NCI-H446 (cell line): ENCODE measurements at places on chromosomes 7 and 10.

- no peak for DNase-seq
Observed at GRCh38 chr7:55129541-55130394, 111.0 kb downstream of the EGFR start.

DNA sequence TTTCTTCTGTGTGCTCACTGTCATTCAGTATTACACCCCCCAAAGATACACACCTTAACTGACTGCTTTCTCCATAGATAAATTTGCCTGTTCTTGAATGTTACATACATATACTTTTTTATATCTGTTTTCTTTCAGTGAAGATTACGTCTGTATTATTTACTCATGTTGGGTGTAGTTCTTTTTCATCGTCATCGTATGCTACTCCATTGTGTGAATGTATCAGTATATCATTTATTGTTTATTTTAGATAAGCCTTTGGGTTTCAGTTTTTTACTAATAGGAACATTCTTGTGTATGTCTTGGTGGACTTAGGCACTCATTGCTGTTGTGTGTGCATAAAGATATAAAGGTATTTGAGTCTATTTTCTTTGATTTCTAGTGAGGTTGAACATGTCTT is 64.4 kb downstream of the SEPTIN7 start:
- no peak for DNase-seq

DNA sequence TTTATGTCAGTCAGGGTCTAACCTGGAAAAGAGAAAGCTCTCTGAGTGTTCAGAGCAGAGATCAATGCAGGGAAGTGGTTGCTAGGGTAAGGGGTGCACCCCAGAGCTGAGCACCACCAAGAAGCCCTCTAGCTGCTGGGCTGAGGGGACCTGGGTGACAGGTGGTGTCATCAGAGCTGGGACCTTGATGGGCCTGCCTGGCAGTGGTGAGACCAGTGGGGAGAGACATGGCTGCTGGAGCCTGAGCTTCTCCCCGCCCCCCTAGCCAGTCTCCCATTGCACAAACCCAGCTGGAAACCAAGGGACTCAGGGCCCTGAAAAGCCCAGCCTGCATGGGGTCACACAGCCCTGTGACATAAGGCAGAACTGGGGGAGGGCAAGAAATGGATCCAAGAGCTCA is 49.1 kb upstream of the OSBPL3 start:
- no peak for DNase-seq

GRCh38 chr10:95531058-95531809 is 29.9 kb downstream of the SORBS1 start:
- no peak for DNase-seq

- no peak for DNase-seq
Observed at GRCh38 chr7:90267263-90267858, 22.4 kb downstream of the CFAP69 start.

DNA sequence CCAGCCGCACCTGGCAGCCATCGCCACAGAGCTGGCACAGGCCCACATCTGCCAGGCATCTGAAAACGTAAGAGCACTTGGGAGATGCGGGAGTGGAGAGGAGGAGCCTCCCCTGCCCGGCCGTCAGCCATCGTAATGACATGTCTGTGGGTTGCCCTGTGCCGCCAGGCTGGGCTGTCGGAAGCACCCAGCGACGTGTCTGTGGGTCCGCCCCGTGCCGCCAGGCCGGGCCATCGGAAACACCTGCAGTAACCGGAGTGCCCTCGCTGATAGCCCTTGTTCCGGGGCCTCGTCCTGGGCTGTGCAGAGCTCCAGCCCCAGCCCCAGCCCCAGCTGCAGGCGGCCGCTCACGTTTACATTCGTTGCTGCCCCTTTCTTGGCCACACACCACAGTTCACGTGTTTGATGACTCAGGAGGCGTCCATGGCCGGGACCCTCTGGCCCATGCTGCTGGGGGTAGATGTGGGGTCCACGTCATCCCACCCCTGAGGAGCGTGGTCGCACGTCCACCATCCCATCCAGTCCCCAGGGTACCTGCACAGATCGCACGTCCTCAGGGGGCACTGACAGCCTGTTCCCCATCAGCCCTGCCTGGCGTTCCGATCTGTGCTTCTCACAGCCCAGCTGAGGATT is 30.0 kb upstream of the PRKAR1B start:
- DNase-seq = no peak

DNA sequence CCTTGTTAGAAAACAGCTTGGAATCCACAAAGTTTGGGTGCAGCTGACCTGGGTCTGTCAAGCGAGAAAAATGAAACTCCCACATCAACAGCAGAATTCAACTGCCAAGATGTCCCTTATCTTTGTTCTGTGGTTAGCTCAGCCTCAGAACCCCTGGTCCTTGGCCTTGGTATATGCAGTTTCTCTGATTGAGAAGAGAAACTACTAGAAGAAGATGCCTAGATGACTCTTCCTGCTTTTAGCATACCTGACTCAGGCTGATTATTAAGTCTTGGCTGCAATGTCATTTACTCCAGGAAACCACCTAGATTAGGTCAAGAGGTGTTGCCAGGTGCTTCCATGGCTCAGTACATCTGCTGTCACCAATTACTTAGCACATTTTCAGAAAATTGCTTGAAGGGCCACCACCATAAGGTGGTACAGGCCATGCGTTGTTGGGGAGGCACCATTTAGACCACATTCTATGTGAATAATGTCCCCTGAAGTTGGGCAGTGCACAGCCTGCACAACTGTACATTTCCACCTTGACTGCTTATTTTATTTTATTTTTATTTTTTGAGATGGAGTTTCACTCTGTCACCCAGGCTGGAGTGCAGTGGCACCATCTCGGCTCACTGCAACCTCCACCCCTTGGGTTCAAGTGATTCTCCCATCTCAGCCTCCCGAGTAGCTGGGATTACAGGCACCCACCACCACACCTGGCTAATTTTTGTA is 59.4 kb upstream of the ZNF438 start:
- DNase-seq = no peak

GRCh38 chr7:30062587-30062986 is 34.4 kb downstream of the PLEKHA8 start:
- DNase-seq = peak; percentile 40

- DNase-seq = no peak
Observed at GRCh38 chr10:79380125-79380945, 33.1 kb downstream of the PPIF start.

DNA sequence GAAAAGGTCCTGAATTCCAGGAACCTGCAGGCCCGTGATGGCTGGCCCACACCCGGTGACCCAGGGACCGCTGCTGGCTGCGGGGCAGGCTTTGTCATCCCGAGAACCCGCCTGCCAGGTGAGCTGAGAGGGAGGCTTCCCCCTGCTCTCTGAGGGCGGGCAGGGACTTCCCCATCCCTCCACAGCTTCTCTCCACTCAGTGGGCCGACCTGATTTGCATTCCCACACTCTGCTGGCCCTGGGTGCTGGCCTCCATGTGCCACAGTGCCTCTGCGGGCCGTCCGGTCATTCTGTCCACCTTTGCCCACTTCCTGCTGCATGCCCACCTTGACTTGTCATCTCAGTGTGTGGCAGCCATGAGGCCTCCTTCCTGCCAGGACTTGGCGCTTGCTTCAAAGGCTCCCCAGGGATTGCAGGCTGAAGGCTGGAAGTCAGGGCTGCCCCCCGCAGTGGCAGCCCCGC is 35.3 kb downstream of the PALD1 start:
- no peak for DNase-seq

DNA sequence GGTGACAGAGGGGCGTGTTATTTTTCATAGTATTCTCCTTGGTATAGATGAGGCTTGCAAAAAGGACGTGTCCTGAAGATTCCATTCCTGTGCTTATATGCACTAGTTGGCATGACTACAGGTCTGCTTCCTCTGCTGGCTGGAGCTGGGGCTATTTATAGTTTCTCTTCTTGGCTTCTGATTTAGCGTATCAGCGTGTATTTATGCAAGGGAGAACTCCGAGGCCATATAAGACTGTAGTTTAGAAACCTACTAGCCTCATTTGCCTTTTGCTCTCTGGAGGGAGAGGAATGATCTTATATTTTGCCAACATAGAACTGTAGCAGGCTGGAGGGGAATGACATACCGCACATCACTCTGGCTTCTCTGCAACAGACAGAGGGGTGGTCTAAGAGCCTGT is 39.7 kb downstream of the CACNB2 start:
- no peak for DNase-seq

DNA sequence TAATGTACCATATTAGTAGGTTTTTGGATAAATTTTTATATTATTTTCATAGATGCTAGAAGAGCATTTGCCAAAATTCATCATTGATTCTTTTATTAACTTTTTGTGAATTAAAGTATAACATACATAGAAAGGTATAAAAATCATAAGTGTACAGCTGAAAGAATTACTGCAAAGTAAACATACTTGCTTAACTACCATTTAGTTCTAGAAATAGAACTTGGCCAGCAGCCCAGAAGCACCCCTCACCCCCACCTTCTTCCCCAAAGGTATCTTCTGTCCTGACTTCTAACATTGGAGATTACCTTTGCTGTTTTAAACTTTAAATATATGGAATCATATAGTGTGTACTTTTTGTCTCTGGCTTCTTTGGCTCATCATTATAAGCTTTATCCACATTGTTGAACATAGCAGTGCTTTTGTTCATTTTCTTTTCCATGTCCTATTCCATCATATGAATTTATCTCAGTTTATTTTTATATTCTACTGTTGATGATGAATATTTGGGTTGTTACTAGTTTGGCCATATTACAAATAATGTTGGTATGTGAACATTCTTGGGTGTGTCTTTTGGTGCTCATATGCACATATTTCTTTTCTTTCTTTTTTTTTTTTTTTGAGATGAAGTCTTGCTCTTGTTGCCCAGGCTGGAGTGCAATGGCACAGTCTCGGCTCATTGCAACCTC is 142.8 kb downstream of the ADK start:
- DNase-seq = no peak

GRCh38 chr7:74612015-74612829 is 45.3 kb upstream of the GTF2I start:
- DNase-seq = peak; percentile 41

DNA sequence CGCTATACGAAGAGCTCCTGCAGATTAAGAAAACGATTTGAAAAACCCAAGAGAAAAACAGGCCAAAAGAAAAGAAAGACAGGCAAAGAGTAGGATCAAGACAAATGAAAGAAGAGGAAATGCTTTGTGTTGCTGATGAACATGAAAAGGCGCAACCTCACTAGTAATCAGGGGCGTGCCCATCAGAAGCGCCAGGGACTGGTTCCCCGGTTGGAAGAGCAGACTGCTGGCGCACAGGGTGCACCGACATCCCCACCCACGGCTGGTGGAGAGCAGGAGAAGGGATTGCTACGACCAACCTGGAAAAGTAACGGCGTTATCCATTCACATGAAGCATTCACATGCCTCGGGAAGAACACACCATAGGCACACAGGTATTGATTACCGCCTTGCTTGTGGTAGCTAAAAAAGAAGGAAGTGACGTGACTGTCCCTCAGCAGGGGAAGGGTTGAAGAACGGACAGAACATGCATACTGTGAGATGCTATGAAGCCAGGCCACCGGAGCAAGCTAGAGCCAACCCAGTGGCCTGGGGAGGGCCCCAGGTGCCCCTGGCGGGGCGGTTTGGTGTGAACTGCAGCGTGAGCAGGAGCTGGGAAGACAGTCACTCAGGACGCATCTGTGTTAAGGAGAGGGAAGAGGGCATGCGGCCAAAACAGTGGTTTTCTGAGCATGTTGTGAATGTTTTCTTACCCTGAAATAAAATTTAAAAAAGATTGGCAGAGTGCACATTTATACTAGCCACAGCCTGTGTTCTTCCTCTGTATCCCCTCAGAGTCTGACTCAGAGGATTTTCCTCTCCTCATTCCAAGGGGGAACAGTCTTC is 18.3 kb downstream of the AGAP3 start:
- no peak for DNase-seq

DNA sequence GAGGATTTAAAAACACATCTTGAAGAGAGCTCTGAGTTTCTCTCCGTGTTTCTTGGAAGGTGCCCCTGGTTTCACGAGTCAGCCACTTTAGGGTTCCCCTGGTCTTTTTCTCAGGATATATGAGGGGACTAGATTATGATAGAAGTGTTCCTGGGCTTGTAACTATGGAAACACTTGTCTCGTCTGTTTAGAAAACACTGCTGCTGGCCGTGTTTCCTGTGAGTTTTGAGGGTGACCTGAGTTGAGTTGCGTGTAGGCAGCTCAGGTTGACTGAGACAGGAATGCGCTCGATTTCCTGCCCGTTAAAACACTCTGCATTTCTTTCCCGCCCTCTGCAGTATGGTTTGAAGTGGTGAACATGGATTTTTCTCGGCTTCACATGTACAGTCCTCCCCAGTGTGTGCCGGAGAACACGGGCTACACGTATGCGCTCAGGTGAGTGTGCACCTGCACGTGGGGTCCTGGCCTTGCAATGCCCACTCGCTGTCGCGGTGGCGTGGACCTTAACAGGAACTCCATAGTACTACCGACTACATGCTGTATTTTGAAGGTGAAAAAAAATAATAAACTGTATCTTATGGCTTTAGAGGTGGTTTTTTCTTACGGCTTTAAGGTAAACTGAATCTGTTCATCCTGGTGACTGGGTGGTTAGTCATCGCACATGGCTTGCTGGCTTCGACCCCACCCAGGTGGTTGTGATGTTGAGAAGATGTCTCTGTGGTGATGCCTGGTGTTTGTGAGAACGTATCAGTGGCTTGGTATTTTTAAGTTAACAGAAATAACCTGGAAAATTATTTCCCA is at the start of gene SUN1:
TSS of gene SUN1 (plus strand) at position 310 of the 801 bp plus-strand sequence. CDS start at position 359, 49 bp downstream.
- DNase-seq = no peak
